ENCODE measurements at places on chromosomes 2 and 18. TPM values are rescaled to one million over a fixed set of nuclear protein-coding genes. Genes with fewer than 3 reads are reported as not detected.

DNA sequence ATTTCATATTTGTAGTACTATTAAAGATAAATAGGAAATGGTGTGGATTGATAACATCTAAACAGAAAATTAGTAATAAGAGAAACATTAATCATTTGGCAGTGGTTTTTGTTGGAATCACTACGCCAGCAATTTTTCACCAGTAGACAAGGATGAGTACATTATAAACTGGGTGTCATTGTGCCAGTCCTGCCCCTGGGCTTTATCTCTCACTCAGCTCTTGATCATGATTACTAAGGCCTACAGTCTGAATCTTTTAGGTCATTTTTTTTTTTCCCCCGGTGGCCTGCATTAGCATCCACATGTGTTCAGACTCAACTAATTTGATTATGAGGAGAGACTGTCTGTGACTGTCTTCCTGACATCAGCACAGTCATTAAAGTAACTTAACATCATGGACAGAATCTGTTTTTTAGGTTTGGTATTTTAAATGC lies 16.2 kb downstream of the GULP1 start:
- DNase-seq: no peak

DNA sequence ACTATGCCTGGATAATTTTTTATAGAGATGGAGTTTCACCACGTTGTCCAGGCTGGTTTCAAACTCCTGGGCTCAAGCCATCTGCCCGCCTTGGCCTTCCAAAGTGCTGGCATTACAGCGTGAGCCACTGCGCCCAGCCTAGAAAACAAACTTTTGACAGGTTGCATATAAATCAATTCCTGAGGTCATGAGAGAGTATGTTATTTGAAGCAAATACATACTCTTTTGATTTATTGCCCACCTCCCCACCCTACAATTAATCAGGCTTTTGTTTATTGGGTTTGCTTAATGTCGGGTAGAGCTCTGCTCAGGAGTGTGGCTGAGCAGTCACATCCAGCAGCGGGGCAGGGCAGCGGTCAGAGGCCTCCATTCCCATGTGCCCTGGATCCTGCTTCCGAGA lies 37.9 kb upstream of the ASB1 start:
- no peak for DNase-seq

GRCh38 chr2:223859070-223859469 lies 21.7 kb upstream of the AP1S3 start:
- no peak for DNase-seq

GRCh38 chr2:195442458-195443175 lies 214.4 kb upstream of the SLC39A10 start:
- DNase-seq: no peak

- DNase-seq: peak; percentile 18
These were observed 57.1 kb downstream of the PXDN start for GRCh38 chr2:1687254-1687653.

DNA sequence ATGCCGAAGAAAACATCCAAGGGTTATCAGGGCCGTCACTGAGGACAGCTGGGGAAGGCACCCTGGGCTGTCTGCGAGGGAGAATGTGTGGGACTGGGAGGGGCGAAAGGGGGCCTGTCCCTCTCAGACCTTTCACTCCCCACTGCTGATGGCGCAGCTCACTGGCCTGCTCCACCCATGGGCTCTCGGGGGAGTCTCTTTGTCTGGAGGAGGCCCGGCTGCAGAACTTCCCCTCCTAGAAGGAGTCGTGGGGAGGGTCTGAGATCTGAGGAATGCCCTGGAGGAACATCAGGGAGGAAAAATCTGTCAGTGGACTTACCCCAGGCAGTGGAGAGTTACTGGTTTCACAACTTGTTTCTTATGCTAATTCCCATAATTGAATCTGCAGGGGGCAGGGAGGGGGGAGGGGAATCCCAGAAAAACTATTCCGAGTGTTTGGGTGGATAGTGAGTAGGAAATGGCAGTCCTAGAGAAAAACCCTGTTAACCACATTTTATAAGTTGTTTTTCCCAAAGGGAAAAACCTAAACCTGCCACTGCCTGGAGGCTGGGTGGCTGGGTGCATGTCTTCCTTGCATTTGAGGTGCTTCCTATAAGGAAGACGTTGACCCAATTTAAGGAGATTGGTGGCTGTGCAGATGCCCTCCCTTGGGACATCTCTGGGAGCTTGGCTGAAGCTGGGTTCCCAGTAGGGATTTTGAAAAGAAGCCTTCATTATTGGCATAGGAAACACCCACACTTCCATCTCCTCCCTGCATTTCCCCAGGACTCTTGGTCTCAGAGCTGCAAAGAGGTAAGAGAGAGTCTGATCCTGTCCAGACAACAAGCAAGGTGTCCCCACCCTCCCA lies 11.7 kb upstream of the SEMA4C start:
- no peak for DNase-seq

DNA sequence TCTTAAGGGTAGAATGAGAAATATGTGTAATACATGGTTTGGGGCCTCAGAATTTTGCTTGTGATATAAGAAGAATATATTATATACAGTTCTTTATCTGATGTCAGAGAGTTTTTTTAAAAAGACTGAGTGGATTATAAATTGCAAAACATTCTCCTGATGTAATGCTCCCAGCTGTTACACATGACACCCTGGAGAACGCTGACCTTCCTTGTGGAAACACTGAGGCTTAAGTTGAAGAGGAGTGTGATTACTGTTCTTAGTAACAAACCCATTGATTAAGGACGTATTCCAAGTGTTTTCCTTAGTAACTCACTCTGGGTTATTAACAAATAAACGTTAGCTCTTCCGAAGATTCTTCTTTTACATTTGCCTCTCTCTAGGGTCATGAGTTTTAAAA lies 1069.3 kb upstream of the CNTNAP5 start:
- DNase-seq: no peak

GRCh38 chr2:181483211-181483610 lies 26.0 kb downstream of the ITGA4 start:
- DNase-seq: no peak

DNA sequence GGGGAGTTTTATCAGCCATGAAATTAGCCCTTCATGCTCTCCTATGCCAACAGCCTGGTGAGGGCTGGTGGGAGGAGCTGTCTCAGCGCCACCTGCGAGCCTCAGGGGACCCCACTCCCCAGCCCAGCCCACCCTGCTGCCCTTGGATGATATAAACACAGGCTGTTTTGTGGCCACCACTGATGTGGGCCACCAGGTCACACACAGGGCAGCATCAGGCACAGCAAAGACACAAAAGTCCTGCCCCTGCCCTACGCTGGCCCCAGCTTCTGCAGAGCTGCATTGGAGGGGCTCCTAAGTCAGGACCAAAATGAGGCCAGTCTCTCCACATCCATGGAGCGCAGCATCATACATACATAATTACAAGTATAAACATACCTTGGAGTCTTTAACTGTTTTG lies 110.6 kb upstream of the TEX51 start:
- no peak for DNase-seq

DNA sequence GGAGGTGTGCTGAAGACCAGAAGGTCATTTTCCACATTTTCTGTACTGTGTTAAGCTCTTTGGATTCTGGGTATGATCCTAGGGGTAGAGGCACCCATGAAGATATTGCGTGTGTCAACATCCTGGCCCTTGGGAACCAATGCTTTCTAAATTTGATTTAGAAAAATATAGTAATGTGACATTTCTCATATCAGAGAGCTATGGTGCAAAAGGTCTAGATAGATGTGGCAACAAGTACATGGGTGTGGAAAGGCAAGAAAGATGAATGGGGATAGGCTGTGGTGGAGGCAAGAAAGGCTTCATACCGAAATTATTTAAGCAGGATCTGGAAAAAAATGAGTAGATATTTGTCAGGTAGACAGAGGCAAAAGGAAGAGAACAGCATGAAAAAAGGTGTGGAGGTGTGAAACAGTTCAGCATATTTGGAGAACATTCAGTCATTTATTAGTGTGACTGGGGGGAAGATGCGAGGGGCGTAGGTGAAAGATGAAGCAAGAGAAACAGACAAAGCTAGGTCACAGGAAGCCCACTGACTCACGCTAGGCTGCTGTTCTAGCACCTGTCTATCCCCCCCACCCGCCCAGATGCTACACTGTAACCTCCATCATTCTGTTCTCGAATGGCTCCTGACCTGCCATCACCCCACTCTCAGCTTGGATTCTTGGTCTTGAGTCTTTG lies 11.7 kb downstream of the DOK1 start:
- no peak for DNase-seq

DNA sequence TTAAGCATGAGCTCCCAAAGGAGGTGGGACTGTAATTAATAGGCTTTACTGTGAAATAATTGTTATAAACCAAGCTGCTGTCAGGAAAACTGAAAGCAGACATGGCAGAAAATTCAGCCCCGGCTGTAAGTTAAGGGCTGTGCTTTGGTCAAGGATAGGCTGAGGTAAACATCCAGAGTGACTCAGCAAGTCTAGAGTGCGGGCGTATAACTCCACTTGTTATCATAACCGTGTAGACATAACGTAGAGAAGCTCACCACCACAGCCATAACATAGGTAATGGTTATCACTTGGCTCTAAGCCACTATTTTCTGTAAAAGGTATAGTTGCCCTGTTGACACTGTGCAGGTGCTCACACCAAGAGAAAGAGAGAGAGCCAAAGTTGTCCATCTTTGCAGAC lies 316.8 kb downstream of the DCDC2C start:
- DNase-seq: no peak

GRCh38 chr2:13193075-13193474 lies 476.3 kb downstream of the TRIB2 start:
- DNase-seq: no peak

- no peak for DNase-seq
These were observed 299.5 kb downstream of the ARHGAP15 start for GRCh38 chr2:143428700-143429099.

GRCh38 chr2:240170883-240171282 lies 30.4 kb upstream of the OTOS start:
- no peak for DNase-seq

- no peak for DNase-seq
These were observed 641.9 kb downstream of the SLC4A3 start for GRCh38 chr2:220269367-220269766.

DNA sequence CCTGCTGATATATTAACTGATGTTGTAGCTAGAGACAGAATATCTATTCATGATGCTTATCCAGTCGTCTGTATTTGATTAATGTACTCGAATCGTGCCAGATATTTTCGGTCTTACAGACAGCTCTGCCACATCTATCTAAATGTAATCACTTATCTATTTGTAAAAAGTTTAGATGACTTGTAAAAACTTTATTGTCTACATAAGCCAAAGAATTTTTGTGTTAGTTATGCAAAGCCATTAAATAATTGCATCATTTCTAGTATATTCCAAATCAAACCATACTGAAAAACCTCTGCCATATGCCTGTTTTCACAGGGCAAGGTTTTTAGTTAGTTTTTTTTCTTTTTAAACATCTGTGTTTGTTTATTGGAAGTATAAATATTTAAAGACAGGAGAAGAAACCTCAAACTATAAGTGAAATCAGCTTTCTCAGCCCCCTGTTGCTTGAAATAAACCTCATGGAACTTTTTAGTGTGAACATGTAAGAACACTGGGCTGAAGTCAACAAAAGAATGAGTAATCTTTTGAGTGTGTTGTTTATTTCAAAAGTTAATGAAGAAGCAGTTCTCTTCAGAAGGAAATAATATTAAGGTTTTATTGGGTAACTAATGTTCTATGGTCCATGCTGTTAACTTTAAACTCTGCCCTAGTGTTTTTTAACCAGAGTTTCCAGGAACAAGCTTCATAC lies 657.6 kb upstream of the SYT4 start:
- no peak for DNase-seq

GRCh38 chr2:69916106-69916505 lies 1.2 kb downstream of the MXD1 start:
- no peak for DNase-seq

- DNase-seq: no peak
These were observed 14.1 kb downstream of the NFE2L2 start for GRCh38 chr2:177250461-177250860.

DNA sequence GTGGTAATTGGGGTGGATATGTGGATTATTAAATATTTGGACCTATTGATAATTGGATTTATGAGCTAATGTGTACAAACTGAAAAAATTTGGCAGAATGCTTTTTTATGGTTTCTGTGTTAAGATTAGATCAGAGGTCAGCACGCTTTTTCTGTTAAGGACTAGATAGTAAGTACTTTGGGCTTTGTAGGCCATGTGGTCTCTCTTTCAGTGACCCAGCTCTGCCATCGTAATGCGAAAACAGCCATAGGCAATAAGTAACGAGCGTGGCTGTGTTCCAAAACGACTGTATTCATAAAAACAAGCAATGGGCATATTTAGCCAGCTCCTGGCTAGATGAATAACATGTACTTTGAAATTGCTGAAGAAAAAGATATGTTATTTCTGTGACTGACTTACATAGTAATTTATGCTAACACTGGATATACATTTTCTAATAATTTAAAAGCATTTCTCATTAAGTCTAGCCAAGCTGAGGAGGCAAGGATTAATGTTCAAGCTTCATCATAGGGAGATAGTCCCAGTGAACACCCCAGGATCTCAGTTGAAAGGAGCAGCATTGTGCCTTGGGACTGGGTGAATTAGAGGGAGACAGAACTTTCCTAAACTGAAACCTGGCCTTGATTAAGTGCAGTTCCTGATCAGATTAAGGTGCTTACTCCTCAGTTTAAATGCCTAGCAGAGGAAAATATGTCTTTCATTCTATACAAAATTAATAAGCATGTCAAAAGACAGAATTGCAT lies 20.0 kb downstream of the CCDC138 start:
- DNase-seq: no peak

DNA sequence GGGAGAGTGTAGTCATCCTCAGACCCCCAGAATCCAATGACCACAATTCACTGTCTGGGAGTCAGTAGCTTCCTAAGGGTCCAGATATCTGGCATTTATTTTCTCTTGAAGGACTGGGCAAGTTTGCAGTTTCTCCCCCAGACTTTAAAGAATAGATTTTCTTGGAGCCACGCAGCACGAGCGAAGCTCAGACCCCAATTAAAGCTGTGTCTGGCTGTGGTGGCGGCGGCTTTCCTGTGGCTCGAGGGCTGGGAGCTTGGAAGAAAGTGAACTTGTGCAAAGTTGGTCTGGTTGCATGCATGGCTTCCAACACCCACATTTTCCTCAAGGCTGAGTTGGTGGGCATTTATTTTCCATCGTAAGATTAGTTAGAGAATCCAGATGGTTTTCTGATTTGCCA lies 105.0 kb downstream of the ACKR3 start:
- DNase-seq: no peak

- no peak for DNase-seq
These were observed 208.3 kb upstream of the FANCL start for GRCh38 chr2:58449286-58450010.

SERPINB7 gene
- not detected for total RNA-seq

CROCC2 gene
- total RNA-seq: not detected

NOSTRIN gene
- 0.55 TPM for total RNA-seq

TCF4 gene
- total RNA-seq: 7.9 TPM

NR4A2 gene
- total RNA-seq: 1.8 TPM

MAP3K19 gene
- total RNA-seq: not detected

TMBIM1 gene
- total RNA-seq: 100 TPM

C2orf66 gene
- not detected for total RNA-seq

GCA gene
- 20.9 TPM for total RNA-seq

GALNT3 gene
- 3.2 TPM for total RNA-seq

FHOD3 gene
- not detected for total RNA-seq

All from naive thymus-derived CD8-positive, alpha-beta T cell (primary cell).